NCI-H2081 treated with DMSO at 0.1 percent for 48 hours (cell line): ENCODE measurements at places on chromosomes 2 and 18.

DNA sequence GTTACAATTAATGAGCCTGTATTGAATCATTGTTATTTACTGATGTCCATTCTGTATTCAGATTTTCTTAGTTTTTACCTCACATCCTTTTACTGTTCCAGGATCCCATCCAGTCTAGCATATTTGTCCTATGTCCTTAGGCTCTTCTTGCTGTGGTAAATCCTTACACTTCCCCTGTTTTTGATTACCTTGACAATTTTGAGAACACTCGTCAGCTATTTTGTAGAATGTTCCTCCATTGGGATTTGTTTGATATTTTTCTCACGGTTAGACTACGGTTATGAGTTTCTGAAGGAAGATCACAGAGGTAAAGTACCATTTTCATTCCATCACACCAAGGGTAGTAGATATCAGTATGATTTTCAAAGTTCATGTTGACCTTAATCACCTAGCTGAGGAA, 202.3 kb downstream of the AKAIN1 start:
- no peak for DNase-seq

- no peak for DNase-seq
Observed at GRCh38 chr2:27000228-27000627, 29.8 kb downstream of the MAPRE3 start.

DNA sequence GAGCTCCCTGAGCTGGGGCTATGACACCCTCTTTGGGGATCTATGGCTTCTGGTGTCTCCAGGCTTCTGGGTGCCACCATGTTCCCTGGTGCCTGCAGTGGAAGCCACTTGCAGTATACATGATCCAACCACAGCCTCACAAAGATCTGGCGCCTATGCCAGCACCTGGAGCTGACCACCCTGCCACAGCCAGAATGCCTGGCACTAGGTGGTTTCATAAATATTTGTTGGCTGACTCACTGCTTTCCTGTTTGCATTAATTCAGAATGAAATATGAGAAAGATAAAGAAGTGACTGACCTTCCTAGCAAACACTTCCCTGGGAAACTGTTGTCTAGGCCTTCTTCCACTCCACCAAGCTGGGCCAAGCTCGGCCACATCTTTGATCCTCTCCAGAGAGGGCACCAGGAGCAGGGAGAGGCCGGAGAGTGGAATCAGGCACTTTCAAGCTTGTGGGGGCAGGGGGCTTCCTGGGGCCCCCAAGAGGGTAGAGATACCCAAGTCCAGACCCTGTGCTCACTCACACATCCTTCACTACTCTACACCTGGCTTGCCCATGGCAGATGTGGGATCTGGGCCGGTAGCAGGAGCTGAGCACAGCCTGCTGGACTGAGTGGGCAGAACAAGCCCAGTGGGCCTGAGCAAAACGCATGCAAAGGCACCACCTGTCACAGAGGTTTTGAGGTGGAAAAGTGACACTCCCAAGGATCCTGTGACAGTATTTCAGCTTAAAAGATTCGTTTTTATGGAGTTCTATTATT, 565.7 kb downstream of the SLC4A3 start:
- DNase-seq = no peak

DNA sequence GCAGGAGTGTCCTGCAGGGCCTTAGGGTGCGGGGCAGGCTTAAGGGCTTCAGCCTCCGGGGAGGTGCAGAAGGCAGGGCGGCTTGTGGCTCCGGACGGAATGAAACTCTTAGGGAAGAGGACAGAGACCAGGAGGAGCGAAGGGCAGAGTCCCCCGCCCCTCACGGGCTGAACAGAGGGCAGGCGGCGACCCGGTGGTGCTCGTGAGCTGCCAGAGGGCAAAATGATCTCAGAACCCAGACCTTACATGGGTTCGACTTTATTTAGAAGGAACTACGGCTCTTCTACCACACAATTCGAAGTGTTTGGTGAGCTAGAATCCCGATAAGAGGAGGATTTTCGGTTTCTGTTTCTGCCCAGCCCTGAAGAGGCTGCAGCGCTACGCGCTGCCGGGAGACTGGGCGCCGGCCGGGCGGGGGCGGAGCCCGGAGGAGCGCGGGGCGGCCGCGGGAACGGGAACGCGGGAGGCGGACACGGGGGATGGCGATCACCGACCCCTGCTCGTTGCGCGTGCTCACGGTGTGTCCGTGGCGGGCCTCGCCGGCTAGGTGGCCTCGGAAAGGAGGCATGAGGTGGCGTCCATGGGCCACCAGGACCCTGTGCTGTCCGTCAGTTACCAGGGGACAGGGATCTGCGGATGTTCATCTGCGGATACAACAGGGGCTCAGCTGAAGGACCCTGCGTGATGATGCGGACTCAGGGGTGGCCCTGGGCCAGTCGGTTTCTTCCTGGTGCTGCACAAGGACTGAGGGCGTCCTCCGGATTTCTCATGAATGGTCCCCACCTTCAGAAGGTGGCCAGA, 4.2 kb upstream of the SP100 start:
- DNase-seq = no peak

- DNase-seq = no peak
Observed at GRCh38 chr2:69087211-69087911, 74.4 kb downstream of the ANTXR1 start.
